ENCODE measurements at places on chromosomes 1 and 21.

DNA sequence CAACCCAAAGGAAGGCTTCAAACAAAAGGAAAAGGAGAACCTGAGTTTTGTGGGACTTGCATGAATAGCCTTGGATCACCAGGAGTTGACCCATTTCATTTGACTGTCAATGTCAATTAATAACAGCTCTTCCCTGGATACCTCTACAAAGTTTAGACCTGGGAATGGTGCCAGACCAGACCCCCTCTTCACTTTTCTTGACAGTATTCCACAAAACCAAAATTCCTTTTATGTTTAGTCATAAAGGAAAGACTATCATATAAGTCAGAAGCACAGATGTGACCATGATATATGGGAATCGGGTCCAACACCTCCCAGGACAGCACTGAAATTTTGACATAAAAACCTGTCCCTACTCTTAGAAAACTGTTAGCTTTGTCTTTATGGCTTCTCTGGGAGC lies 191.8 kb downstream of the LYPLAL1 start:
- peak; percentile 58 for DNase-seq

DNA sequence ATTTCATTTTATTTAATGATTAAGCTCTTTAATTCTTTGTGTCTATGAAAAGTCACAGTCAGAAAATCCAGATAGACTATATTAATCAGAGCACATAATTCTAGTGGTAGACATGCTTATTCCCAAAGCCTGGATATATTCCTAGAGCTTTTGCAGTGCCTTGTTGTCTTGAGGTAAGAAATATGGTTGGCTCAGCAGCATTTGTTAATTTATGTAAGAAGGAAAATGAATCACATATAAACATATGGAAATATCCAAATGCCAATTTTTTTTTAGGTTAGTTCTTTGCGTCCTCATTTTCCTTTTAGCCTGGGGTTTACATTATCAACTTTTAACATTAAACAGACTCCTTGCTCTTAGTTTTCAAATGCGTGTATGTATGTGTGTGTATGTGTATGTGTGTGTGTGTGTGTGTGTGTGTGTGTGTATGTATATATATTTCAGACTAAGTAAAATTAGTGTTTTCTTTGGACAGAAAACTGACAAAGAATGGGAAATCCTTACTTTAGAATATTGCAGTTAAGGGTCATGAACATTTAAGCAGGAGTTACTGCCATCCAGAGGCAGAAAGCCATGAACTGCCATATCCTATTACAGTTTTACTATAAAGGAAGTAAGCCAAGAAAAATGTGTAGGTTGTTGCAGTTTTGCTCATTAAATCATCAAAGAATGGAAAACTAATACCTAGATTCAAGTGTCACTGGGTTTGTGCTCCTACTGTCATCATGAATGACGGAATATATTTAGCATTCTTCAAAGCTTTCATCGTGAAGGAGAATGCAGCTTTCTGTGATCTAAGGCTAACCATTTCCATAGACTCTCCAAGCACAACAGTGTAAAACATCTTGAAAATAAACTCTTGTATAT lies 477.1 kb upstream of the NR5A2 start:
- peak; percentile 47 for DNase-seq

GRCh38 chr1:1346501-1346890 lies 2.7 kb downstream of the DVL1 start:
- no peak for DNase-seq

DNA sequence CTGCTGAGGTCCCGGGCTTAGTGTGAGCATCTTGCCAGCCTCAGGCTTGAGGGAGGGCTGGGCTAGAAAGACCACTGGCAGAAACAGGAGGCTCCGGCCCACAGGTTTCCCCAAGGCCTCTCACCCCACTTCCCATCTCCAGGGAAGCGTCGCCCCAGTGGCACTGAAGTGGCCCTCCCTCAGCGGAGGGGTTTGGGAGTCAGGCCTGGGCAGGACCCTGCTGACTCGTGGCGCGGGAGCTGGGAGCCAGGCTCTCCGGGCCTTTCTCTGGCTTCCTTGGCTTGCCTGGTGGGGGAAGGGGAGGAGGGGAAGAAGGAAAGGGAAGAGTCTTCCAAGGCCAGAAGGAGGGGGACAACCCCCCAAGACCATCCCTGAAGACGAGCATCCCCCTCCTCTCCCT lies 7.2 kb upstream of the HTR6 start:
- no peak for DNase-seq

GRCh38 chr1:156213644-156213966 lies 798 bp downstream of the PMF1 start:
- no peak for DNase-seq

GRCh38 chr21:44085491-44086321 lies 21.5 kb upstream of the PWP2 start:
- DNase-seq = no peak

- peak; percentile 99 for DNase-seq
Measured at GRCh38 chr1:68384321-68384813, 65.4 kb downstream of the RPE65 start.

GRCh38 chr1:247119600-247120407 lies 15.6 kb upstream of the ZNF669 start:
- no peak for DNase-seq

DNA sequence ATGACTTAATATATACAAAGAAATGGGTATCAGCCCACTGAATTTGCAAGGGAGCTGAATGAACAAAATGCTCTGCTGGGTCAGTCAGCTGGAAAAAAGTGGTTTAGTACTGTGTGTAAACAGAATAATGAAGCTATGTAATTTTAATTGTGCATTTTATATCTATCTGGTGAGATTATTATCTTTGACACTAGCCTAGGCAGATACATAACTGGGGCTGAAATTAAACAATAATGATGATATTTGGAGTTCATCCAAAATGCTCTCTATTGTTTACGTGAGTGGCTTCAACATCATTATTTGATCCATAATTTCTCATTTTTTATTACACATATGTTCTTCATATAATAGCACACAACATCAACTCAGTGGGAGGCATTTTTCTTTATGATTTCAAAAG lies 208.5 kb upstream of the SNX7 start:
- no peak for DNase-seq

DNA sequence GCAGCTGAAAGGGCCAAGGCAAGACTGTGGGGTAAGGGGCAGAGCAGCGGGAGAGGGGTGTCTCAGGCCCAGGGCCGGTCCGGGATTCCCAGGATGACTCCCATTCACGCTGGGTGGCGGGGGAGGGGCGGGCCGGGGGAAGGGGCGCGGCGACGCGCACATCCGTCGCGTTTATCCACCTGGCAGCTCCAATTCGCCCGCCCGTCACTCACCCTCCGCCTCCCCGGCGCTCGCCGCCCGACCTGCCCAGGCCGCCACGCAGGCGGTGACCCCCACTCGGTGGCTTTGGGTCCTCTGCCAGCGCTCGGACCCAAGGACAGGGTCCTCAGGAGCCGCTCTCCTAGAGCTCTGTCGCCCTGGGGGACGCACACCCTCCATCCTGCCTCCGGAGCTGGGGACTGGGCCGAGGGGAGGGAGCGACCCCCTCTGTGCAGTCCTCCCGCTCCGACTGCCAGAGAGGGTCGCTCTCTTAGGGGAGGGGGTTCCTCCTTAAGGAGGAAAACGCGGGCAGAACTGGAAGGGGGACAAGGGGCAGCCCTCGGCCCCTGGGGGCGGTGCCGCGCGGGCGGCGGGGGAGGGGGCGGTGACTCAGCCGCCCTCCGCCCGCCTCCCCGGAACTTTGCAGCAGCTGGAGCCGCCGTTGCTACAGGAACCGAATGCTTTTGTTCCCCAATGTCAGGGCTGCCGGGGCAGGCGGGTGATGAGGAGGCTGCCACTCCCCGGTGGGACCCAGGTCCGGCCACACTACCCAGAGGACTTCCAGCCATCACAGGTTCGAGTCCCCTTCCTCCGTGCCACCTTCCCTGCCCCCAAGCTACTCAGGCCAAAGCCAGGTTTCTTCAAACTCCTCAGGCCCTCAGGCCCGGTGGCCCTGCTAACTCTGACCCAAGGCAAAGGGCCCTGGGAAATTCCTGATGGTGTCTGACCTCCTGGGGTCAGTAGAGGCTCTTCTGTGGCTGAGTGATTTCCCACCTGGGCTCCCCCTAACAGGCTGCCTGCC lies 3.4 kb downstream of the ADGRB2 start:
- peak; percentile 69 for DNase-seq

- DNase-seq = no peak
Measured at GRCh38 chr21:42751866-42752265, 98.4 kb downstream of the PDE9A start.

DNA sequence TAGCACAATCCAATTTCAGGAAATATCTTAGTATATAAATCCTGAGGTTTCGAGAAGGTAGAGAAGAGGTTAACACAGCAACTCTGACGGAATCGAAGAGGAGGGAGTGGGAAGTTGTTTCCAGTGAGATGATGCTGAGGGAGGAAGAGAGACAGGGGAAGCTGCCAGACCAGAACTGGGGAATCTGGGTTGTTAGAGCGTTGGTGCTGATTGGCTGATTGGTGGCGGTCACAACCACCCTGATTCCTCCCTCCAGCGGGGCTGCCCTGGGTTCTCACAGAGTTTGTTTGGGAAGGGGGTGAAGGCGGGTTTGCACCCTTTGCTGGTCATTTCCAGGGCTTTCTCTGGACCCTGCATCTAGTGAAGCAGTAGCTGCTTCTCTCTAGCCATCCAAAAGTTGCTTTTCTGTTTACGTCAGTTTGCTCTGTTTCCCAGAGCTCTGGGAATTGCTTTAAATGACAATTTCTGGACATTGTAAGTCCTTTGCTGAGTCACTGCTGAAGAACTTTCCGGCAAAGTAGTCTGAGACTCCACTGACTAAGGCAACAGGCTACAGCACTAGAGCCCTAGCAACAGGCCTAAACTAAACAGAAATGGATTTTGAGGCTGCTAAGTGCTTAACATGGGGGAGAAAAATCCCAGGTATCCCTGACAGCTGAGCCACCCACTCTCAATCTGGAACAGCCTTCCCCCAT lies 90.1 kb downstream of the TENT5C start:
- DNase-seq = peak; percentile 80
